ENCODE measurements at places on chromosomes 3 and 15.

- DNase-seq, result no peak
These were observed 148.6 kb downstream of the CNTN3 start for GRCh38 chr3:74465715-74466410.

- DNase-seq, result no peak
These were observed 11.7 kb upstream of the ZNF148 start for GRCh38 chr3:125386811-125387210.

DNA sequence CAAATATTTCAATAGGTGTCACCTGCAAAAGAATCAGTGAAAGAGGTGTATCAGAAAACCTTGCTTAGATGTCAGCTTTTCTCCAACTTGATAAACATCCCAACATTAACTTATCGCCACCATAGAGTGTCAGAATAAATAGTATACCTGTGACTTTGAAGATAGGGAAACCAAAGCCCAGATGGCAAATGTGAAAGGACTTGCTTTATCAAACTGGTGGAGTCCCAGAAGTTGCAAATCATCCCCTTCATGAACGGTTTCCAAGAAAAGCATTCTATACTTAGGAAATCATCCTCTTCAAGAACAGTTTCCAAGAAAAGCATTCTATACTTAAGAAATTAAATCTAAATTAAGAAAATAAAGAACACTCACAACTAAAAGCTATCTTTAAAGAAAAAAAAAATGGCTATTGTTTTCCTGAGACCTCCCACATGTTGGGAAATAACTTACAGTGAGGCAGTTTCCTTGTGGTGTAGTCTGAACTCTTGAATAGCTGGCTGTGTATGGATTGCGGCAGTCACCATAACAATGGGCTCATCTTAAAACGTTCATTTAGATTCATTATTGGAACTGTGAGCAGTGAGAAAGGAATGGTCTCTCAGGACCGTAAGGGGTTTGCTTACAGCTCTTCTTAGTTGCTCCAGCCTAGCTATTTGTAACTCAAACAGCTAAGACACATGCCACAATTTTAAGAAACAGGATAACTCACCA lies 56.5 kb downstream of the GHSR start:
- DNase-seq, result no peak

DNA sequence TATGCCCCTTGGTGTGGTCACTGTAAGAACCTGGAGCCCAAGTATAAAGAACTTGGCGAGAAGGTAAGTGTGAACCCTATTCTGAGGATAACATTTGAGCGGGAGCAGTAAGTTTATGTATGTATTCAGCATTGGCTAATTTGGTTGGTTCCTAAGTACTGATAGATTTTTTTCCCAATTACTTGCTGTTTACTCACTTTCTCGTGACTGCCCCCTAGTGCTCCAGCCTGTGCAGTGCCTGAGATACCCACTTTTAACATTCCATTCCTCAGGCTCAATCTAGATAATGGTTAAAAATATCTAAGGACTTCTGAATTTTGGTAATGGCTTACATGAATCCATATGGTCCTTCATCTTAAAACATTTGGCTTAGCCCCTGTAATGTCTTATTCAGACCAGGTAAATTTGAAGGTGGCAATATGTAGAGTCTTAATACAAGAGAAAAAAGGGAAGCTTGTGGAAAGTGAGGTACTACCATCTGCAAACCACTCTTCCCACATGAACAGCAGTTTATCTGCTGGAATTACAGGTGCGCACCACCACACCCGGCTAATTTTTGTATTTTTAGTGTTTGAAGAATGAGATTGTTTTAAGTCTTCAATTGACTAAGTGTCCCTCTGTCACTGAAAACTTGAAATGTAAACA lies 7.1 kb downstream of the ELL3 start:
- DNase-seq, result no peak

GRCh38 chr3:41216993-41217392 lies 17.7 kb downstream of the CTNNB1 start:
- no peak for DNase-seq

GRCh38 chr15:35728219-35728940 lies 182.4 kb upstream of the DPH6 start:
- no peak for DNase-seq

DNA sequence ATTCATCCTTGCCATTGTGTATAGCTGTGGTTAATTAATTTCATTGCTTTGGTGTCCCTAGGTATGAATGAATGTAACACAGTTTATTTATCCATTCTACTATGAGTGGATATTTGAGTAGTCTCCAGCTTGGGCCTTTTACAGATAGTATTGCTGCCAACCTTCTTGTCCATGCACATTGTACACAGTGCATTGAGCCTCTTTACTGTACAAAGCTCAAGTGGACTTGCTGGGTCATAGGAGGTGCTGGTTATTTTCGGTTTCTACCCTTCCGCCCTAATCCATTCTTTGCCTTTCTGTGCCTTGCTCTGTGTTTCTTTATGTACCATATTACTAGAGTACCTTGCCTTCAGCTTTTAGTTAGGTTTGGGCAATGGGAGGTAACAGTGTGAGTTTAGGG lies 60.7 kb downstream of the DUT start:
- DNase-seq, result no peak

DNA sequence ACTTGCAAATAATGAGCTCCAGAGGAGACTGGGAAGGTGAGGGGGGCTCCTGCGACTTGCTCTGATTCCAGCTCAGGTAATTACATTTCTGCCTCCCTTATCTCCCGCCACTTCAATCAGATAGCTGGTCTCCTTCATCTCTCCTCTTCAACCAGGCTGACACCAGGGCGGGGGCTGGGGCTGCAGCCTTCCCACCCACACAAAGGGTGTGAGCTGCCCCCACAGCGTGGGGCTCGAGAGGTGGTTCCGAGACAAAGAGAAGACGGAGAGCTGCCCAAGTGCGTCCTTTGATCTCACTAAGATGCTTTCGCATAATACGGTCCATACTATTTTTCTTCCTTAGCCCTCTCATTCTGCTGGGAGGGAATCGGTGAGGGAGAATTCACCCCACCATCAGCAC lies 139.7 kb downstream of the NSMCE3 start:
- no peak for DNase-seq

DNA sequence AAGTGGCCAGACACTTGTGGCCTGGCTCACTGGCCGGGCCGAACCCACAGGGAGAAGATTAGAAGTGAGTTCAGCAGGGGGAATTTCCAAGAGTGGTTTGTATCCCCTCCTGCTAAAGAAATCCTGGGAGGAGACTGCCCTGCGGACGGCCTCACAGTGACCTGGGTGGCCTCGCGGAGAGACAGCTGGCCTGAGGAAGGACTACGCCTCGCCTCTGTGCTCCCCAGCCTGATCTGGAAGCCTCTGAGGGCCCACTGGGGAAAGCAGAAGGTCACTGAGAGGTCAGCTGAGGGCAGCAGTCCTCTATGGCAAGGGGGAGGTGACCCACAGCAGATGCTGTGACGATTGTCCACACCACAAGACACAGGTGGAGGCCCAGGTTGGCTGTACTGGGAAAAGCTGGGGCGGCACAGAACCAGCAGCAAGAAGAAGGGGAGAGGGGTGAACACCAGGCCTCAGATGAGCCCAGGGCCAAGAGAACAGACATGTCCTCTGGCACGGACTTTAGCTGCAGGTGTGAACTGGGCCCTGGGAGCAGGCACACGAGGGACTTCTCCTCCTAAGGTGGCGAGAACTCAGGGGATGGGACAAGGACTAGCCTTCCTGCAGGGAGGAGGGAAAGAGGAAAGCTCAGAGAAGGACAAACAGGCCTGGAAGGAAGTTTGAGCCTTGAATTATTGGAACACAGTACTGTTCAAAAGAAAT lies 37.2 kb upstream of the DLG1 start:
- no peak for DNase-seq

DNA sequence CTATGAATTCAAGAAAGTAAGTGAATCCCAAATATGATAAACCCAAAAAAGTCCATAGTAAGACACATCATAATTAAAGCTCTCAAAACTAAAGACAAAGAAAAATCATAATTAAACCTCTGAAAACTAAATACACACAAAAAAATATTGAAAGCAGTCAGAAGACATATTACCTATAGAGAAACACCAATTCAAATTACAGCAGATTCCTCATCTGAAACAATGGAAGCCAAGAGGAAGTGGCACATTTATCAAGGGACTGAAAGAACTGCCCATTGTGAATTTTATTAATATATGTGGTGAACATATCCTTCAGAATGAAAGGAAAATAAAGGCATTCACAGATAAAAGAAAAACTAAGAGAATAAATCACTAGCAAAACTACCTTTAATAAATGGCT lies 128.2 kb downstream of the SCAPER start:
- DNase-seq, result no peak

GRCh38 chr3:59820352-59820934 lies 770.6 kb upstream of the CFAP20DC start:
- DNase-seq, result no peak

DNA sequence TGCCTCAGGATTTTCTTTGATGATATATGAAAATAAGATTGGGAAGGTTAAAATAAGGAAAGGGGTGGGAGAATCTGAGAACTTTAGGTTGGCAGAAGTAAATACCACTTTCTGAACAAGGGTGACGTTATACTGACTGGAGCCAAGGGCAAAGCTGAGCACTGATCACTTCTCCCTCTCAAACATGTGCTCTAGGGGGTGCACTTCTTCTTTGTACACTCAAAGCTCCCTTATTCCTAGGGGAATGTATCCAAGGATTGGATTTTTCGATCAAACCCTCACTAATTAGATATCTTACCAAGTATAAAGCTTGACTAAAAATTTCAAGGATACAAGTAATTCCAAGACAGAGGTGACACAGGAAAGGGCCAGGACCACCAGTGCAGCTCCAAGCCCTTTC lies 243.9 kb upstream of the UMPS start:
- DNase-seq, result no peak

DNA sequence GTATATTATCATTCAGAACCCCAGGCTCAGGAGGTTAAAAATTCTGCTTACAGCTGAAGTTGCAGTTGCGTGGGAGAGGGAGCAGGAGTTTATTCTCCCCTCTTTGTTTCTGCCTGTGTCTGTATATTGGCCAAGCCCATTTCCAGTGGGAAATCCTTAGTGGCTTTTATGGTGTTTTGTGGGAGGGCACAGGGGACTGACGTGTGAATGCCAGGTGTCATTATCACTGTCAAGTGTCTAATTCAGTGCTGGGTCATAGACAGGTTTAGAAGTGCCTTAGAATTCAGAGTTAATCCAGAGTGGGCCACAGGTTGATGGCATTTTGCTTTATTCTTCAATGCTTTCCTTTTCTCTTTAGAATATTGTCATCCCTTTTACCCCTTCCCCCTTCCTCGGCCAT lies 33.4 kb downstream of the SLCO3A1 start:
- no peak for DNase-seq

Data from cortex of kidney (tissue), 1 donor.